Stimulated activated CD4-positive, alpha-beta T cell treated with anti-CD3 and anti-CD28 coated beads, Interleukin-4, amount 100 ng/mL, for 1 hour (primary cell): ENCODE measurements at places on chromosomes 5 and 9.

DNA sequence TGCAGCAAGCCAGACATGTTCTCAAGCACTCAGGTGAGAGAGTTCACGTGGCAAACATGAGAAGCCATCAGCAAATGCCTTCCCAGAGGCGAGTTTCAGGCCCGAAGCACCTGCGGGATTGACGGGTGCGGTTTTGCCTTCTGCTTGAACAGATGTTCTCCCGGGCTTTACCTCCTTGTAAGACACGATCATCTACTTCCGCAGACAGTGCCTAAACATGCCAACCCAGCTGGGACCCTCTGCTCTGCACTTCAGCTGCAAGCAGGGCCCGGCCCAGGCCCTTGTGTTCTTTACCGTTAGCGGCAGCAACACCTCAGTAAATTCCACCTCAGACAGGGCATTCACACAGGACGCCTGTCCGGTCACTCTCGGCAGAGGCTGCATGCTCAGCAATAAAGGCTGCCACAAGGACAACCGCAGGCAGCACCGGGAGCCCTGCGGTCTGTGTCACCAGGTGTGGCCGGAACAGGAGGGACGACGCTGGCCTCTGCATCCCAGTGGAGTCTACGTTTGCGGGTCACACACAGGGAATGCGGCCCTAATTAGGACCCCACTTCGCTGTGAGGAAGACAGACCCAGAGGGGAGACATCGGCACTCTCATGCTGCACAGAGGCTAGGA, 139.6 kb downstream of the ROR2 start:
- DNase-seq: no peak

DNA sequence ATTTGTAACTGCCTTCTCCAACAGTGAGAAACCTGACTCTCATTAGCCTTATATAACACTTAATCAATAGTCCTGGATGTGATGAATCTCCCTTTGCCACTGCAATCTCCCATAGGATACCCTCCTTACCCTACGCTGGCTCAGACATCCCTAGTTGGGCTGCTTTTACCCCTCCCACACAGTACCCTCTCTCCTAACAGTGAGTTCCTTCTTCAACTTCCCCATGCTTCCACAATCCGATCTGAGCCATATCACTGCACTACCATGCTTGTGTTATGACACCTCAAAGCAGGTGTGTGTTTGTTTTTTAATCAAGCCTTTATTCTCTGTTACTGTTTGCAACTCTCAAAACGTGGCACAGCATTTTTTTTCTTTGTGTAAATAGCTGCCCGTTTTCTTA, 60.5 kb upstream of the C9orf72 start:
- no peak for DNase-seq

- no peak for DNase-seq
Observed at GRCh38 chr5:74596927-74597326, 43.6 kb downstream of the ENC1 start.

DNA sequence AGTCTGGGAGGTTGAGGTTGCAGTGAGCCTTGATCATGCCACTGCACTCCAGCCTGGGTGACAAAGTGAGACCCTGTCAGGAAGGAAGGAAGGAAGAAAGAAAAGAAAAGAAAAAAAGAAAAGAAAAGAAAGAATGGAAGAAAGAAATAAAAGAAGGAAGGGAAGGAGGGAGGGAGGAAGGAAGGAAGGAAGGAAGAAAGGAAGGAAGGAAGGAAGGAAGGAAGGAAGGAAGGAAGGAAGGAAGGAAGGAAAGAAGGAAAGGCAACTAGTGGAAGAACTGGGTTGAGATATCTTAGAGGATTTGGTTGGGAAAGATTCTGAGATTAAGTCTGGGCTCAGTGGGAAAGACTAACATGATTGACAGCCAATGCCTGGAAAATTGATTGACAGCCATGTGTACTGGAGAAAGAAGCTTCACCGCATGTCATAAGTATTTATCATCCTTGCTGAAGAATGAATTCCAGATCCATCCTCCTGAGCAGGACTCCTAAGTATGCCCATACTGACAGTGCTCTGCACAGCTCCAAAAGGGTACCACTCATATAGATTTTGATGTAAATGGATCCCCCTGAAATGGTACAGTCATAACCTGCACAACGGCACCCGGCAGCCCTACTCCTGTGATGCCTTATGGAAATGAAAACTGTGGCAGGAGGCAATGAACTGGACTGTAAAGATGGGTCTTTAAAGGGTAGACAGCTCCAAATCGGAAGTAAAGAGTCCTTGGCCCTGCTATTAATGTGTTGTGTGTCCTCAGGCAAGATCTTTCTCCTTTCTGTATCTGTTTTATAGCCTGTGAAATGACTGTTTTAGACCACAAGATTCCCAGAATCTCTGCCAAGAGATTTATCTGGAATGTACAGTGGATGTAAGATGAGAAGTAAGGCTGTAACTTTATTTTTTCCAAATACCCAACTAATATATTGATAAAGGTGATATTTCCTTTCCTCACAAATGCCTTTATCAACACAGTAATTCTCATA, 16.9 kb upstream of the ADRA1B start:
- DNase-seq: no peak

- DNase-seq: no peak
Observed at GRCh38 chr9:17847908-17848307, 269.0 kb downstream of the SH3GL2 start.
